ENCODE measurements at places on chromosomes 16 and 17.
A peak's percentile ranks its signal among the peaks of the same experiment; 100 is the strongest.

- no peak for DNase-seq
These were observed 88.6 kb upstream of the NLRP1 start for GRCh38 chr17:5672815-5673430.

- no peak for DNase-seq
These were observed 7.6 kb downstream of the CCDC102A start for GRCh38 chr16:57528499-57529390.

- DNase-seq = no peak
These were observed 687.3 kb downstream of the CDH11 start for GRCh38 chr16:64434526-64435069.

DNA sequence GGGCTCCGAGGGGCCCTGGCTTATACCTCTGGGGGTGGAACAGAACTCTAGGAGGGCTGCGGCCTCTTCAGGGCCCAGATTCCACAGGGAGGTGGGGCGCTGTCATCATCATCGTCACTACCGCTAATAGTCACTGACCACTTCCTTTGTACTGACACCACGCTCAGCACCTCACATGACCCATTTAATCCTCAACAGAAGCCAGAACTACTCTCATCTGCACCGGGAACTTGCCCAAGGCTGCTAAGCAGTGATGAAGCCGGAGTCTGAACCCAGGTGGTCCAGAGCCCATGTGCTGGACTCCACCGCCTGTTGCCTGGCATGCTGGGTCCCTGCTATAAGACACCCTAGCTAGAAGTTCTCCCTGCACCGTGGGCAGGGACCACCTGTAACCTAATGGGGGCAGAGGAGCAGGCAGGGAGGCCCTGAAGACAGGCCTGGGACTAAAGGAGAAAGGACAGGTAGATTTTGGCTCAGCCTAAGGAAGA, 12.0 kb downstream of the UNC13D start:
- DNase-seq = no peak

DNA sequence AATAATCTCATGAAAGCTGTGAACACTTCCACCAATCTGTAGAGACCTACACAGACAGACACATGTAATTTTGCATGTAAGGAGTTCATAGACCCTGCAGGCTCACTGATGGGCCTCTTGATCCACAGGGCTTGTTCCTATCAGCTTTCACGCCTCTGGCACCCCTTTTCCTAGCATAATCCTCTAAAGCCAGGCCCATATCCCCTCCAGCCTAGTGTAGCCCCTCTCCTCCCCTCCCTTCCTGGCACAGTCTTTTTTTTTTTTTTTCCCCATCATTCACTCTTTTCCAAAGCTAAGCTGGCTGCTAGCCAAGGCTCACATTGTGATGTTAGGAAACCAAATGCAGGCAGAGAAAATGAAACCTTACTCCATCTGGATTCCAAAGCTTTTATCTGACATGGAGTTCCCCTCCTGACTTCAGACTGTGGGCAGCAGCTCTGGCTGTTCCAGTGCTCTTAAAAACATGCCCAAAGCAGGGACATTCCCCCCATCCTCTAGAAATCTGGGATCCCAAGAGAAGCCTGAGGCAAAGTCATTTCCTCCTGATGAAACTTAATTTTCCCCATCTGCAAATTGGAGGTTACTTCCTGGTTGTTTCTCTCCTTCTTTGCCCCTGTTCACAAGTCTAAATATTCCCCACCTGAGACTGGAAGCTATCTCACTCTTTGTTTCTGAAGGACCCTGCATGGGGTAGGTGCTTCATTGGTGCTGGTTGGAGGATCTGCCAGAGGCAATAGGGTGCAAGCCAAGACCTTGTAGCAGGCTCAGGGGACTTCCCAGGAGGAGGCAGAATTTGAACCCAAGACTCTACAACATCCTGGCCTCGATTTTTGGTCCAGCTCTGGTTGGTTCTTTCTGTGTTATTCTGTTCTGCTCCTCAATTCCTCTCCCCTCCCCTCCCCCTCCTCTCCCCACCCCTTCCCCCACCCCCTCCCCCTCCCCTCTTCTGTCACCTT, 9.9 kb upstream of the CCL5 start:
- no peak for DNase-seq

DNA sequence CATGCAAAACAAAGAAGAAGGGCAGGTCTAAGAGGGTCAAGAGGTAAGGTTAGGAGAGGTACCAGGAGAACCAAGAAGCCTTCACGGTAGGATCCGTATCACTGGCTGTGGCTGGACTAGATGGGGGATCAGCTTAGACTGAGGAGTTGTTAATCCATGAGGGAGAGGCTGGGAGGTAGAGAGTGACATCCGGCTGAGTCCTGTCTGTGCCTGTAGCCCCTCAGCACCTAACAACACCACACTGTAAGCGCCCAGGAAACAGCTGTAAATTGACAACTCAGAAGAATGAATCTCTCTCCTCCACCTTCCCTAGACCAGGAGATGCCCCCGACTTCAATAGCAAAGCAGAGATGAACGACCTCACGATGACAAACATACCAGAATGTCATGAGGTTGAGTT, 199.4 kb upstream of the RPL38 start:
- no peak for DNase-seq

DNA sequence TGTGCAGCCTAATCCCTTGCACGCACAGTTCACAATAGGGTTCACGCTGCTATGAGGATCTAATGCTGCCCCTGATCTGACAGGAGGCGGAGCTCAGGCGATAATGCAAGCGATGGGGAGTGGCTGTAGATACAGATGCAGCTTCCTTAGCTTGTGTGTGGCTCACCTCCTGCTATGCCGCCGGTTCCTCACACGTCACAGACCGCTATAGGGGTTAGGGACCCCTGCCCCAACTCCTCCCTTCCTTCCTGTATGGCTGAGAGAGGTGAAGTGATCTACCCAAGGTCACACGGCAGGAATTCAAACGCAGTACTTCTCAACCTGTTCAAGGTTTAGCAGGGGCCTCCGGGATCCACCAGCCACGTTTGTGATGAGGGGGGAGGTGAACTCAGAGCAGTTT, 13.4 kb upstream of the PLLP start:
- DNase-seq = no peak

DNA sequence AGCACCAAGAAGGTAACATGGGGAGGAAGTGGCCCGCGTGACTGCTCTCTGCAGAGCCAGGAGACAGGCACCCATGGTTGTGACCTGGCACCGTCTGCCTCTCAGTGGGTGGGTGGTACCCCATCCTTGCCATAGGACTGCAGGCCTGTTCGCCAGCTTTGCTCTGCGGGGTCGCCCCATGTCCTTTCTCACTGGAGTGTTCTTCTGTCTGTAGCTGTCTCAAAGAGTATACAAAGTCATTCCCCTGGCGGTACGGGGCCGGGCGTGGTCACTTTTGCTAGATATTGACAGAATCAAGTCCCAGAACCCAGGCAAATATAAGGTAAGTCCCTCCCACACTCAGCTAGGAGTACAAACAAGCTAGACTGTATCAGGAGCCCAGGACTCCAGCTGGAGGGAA, 6.0 kb downstream of the TBC1D26 start:
- DNase-seq = no peak

GRCh38 chr17:72687886-72688285, 404.6 kb downstream of the SLC39A11 start:
- DNase-seq = no peak

DNA sequence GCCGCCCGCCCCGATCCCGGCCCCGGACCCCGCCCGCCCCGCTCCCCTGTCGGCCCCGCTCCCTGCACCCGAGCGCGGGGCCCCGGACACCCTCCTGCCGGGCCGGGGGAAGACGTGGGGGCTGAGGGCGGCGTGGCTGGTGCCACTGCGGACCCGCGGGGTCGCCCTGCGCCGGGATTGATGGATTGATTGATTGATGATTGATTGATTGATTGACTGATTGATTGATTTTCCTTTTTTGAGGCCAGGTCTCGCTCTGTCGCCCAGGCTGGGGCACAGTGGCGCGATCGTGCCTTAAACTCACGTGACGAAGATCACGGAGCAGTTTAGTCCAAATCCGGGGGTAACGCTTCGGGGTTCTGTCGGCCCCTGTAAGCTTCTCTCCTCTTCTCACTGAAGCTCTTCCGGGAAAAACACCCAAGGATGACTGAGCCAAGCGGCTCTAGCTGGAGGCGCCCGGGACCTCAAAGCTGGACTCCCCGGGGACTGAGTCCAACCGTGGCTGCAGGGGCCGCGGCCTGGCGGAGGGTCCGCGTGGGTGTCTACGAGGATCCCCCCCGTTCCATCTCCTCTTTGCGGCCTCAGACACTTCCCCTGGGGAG, 40.2 kb upstream of the BHLHA9 start:
- DNase-seq = no peak

DNA sequence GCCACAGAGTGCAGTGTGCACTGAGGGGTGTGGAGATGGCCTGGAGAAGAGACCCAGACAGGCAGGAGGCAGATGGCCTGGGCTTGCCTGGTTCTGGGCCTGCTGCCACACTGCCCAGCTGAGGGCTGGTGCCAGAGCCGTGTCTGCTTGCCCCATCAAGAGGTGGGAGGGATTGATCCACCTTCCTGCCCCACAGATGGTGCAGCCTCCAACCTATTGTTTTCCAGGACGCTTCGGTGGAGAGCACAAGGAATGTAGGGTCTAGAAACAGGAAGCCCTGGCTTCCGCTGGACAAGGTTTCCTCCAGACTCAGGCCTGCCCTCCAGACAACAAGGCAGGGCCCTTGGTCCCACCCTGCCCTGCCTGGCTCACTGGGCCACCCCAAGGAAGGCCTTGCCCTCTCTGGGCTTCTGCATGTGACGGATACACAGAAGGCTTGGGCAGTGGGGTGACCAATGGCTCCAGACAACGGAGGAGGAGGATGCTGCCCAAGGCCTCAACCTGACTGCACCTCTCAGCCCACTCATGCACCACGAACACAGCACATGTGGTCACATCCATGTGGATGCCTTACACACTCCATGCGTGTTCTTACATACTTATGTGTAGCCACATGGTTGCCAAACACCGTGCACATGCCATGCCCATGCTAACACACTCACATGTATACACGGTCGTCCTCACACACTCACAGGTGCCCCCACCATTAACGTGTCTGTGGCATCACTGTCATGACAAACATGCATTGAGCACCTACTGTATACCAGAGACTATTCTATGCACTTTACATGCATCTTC, 6.5 kb upstream of the CDH5 start:
- no peak for DNase-seq

- no peak for DNase-seq
These were observed 9.4 kb upstream of the GNA13 start for GRCh38 chr17:65065906-65066305.

DNA sequence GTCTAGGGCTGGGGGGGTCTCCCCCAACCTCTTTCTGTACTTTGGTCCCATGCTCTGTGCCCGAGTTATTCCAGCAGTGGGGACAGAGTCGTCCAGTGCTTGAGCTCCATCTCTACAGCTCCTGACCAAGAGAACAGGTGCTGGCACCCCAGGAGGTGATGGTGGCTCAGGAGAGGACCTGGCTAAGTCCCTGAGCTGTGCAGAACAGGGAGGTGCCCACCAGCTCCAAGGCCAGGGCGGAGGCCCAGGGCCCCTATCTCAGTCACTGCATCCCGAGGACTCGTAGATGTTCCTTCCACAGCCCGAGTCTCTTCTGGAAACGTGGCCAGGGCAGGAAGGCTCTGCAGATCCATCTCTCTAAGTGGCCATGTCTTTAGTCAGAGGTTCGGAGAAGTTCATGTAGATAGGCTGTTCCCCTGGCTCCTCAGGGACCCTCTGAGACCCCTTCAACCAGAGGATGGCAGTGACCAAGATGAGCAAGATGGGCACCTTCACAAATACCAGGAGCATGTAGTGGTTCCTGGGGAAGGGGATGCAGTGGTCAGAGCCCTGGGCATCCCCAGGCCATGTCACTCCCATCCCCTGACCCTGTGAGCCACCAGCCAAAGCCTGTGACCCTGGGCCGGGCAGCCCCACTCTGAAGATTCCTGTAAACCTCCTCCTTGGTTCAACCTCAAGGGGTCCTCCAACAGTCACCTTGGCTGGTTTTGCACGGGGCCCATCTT, 8.7 kb downstream of the CD300LB start:
- no peak for DNase-seq

- no peak for DNase-seq
These were observed 697.3 kb downstream of the MAF start for GRCh38 chr16:78903237-78903636.

GRCh38 chr16:6709736-6710135, 622.9 kb upstream of the RBFOX1 start:
- DNase-seq = no peak

GRCh38 chr16:86384263-86384649, 126.1 kb upstream of the FOXF1 start:
- no peak for DNase-seq

GRCh38 chr17:50117202-50118051, 12.5 kb downstream of the SAMD14 start:
- peak; percentile 38 for DNase-seq

- DNase-seq = no peak
These were observed 17.1 kb downstream of the TBX2 start for GRCh38 chr17:61416540-61417363.

GRCh38 chr17:71528210-71528609, 592.6 kb upstream of the SOX9 start:
- DNase-seq = no peak

GRCh38 chr16:88965411-88965810, 11.6 kb downstream of the CBFA2T3 start:
- DNase-seq = no peak

GRCh38 chr17:77869665-77870132, 88.8 kb upstream of the TNRC6C start:
- no peak for DNase-seq

DNA sequence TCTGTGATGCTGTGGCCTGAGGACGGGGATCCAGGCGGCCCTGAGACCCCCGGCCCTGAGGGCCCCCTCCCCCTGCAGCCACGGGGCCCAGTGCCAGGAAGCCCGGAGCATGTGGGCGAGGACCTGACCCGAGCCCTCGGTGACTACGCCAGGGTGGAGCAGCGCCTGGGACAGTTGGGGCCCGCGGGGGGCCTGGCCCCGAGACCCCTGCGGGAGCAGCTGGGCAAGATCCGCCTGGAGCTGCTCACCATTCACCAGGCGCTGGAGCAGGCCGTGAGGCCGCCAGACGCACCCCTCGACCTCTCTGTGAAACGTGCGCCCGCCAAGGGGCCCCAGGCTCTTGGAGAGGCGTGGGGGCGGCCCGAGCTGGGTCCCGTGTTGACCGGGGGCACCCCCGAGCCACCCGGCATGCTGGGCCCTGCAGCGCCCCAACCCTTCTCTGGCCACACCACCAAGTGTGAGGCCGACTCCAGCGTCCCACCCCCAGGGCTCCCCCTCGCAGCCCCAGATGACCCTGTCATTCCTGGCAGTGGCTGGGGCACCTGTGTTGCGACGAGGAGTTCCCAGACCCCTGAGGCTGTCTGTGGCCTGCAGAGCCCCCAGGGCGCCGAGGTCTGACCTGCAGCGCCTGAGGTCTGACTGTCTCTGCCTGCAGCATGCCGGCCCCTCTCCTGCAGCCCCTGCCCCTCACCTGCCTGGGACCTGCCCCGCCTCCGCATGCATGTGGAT, 2.0 kb upstream of the NHLRC4 start:
- no peak for DNase-seq
